Activated T-cell treated with anti-CD3 and anti-CD28 coated beads, Interleukin-2, amount 50 U/mL, for 4 hours (primary cell): ENCODE measurements at places on chromosomes 16 and 17.

- no peak for DNase-seq
Observed at GRCh38 chr16:87314990-87315420, 2.2 kb downstream of the C16orf95 start.

- DNase-seq, result no peak
Observed at GRCh38 chr16:68779891-68780290, 42.8 kb downstream of the CDH1 start.

DNA sequence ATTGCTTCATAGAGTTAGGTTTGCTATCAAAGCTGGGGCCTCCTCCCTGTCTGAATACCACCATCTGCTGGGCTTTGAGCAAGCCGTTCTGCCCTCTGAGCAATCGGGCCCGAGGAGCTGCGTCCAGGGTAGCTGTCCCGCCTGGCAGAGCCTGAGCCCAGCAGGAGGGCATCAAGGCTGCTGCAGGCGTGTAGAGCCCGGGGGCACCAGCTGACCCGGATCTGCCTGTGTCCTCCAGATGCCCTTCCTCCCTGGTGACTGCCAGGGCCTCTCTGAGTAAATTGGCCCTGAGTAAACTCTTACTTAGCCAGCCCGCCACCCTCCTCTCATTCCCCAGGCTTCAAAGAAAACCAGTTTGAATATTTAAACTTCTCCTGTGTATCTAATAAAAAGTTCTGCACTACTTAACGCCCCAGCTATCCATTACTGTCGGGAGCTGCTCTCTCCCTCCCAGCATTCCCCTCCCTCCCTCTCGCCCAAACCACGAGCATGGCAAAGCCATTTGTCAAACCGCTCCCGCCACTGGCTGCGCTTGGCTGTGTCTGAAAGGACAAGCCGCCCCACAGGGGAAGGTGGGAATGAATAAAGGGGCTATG is 16.4 kb downstream of the CDK5RAP3 start:
- DNase-seq, result no peak

DNA sequence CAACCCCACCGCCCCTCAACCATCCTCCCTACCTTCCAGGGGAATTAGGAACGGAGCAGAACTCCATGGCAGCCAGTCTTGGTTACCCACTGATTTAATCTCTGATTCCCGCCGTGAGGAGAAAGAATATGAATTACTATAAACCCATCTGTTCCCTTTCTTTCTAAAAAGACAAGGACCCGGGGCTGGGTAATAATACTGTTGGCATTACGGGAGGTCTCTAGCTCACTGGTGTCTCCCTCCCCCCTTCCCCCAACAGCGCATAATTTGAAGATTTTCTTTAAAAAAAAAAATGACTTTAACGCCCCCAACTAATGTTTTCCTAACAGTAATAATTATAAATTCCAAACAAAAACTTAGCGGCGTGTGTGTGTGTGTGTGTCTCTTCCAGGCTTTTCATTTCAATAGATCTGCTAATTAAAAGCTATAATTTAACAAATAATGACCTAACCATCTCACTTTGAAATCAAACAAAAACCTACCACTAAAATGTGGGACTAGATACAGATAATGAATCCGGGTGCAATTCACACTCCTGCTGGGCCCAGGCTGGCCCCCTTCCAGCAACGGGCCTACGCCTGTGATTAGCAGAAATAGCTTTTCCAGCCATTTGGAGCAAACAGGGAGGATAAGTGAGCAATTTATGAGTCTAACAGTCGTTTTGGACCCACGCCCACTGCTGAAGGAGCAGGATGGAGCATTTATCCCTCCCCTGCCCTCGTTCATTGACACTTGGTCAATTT is 18.2 kb upstream of the BHLHA9 start:
- no peak for DNase-seq

DNA sequence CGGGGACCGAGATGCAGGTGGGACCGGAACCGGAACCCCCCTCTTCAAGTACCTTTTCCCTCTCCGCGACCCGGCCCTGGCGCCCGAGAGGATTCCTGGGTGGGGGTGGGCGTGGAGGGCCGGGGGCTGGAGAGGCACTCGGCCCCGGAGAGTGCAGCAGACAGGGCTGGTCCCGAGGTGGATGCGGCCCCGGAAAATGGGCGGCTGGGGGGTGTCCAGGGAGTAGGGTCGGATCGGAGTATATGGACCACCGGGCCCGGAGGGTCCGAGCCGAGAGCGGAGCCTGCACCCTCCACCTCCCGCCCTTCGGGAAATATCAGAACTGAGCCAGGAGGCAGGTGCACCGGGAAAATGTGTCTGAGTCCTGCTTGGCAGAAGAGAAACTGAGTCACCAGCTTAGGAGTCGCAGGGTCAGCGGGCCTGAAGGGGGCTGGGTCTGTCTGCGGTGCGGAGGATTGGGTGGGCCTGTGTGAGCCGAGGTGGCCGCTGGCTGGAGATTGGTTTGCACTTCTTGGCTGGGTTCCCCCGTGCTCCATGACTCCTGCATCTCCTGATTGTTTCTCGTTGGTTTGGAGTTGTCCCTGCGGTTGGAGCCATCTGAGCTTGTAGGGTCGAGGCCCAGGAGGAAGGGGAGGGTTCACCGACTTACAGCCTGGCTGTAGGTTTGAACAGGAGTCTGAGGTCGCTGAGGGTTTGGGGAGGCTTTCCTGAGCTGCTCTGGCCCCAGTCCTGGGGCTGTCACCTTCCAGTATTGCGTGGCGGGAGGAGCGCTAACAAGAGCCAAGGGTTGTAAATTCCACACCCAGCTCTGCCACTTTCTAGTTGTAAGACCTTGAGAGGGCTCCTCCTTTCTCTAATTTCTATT is 518 bp downstream of the SH2B1 start:
- DNase-seq, result no peak

- DNase-seq, result no peak
Observed at GRCh38 chr17:41002814-41003213, 3.1 kb upstream of the KRTAP3-2 start.
